ENCODE measurements at places on chromosomes 5 and 9. TPM values are rescaled to one million over a fixed set of nuclear protein-coding genes. Genes with fewer than 3 reads are reported as not detected.

DNA sequence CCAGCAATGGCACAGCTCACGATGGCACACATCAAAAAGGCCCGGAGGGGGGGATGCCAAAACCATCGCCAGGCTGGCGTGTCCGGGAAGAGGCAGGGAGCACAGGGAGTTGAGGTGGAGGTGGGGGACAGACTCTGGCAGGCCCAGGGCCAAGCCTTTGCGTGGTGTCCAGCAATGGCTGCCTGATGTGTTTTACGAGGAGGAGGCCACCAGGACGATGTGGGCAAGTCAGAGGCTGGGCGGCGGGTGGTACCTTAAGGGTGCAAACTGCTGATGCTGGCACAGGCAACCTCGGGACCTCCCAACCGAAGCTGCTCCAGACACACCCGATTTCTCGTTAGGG lies 4.7 kb downstream of the VAV2 start:
- peak; percentile 73 for DNase-seq
- no peak overlapping the region for H3K4me3 ChIP-seq
- H3K36me3 ChIP-seq = no peaks in the 10 kb centered on the region
- peaks cover 20% of the 10 kb centered on the region for H3K4me1 ChIP-seq

GRCh38 chr9:134863306-134863902 lies 17.2 kb upstream of the FCN2 start:
- no peak overlapping the region for H3K4me3 ChIP-seq
- H3K4me1 ChIP-seq = peaks cover 8% of the 10 kb centered on the region
- H3K27me3 ChIP-seq = no peaks in the 10 kb centered on the region

DNA sequence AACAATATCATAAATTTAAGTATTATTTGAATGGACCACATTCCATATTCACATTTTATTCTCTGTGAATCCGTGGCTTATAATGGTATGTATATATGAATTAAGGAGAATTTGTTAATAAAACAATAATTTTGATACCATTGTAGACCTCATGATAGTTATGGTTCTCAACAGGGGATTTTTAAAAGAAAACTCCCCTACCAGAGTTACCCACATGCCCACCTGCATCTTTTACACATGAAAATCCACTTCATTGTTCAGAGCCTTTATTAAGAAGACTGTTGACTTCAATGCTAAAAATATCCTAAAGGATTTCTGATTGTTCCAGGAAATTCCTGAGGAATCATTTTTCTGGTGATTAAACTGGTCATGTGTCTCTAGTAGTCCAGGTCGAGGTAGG lies 557.7 kb upstream of the MEF2C start:
- no peak overlapping the region for H3K27ac ChIP-seq
- DNase-seq = no peak
- no peak overlapping the region for H3K4me3 ChIP-seq
- H3K27me3 ChIP-seq = no peaks in the 10 kb centered on the region
- peaks cover 14% of the 10 kb centered on the region for H3K4me1 ChIP-seq

DNA sequence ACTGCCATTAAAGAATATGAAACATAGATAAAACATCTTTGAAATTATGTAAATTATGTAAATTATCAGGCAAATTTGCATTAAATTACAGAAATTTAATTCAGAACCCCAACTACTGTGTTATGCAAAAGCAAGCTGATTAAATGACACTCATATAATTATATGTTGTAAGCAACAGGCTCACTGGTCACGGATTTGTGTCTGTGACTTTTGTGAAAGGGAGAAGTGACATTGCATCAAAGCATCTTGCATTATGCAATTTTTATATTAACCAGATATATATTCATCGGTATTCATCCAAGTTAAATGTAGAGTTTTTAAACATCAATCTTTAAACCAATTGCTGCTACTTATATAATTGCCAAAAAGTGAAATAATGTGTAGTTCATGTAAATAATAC lies 13.0 kb upstream of the GLIPR2 start:
- no peak overlapping the region for H3K4me3 ChIP-seq
- peaks cover 31% of the 10 kb centered on the region for H3K36me3 ChIP-seq
- no peak for DNase-seq
- no peak overlapping the region for H3K27ac ChIP-seq
- H3K27me3 ChIP-seq = no peaks in the 10 kb centered on the region
- peaks cover 3% of the 10 kb centered on the region for H3K4me1 ChIP-seq

DNA sequence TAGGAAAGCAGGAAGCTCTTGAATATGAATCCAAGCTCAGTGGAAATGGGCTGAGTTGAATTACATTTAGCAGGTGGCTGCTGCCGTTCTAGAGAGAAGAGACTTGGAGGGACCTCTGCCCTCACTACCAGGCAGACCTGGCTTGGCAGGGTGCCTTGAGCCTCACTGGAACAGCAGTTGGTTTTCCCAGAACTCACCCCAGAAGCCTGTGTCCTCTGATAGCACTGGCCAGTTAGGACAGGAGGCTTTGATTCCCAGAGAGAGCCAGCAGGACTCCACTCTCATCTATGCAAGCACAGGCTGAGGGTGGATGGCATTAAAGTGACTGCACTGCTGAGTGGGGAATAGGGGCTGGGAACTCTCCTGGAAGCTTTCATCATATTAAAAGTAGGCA lies 54.8 kb downstream of the PWWP2A start:
- H3K27me3 ChIP-seq = no peaks in the 10 kb centered on the region
- H3K36me3 ChIP-seq = peaks cover 17% of the 10 kb centered on the region
- no peaks in the 10 kb centered on the region for H3K4me1 ChIP-seq
- no peak overlapping the region for H3K27ac ChIP-seq

Gene PCDHA4
- total RNA-seq = 7.1 TPM
